Ascending aorta (tissue), 2 donors: ENCODE measurements at places on chromosomes 3 and 15.

GRCh38 chr15:27762471-27762870 is 336.6 kb downstream of the OCA2 start:
- no peak for DNase-seq

- DNase-seq = peak; percentile 72
Measured at GRCh38 chr3:8443829-8444791, 57.5 kb upstream of the LMCD1 start.

DNA sequence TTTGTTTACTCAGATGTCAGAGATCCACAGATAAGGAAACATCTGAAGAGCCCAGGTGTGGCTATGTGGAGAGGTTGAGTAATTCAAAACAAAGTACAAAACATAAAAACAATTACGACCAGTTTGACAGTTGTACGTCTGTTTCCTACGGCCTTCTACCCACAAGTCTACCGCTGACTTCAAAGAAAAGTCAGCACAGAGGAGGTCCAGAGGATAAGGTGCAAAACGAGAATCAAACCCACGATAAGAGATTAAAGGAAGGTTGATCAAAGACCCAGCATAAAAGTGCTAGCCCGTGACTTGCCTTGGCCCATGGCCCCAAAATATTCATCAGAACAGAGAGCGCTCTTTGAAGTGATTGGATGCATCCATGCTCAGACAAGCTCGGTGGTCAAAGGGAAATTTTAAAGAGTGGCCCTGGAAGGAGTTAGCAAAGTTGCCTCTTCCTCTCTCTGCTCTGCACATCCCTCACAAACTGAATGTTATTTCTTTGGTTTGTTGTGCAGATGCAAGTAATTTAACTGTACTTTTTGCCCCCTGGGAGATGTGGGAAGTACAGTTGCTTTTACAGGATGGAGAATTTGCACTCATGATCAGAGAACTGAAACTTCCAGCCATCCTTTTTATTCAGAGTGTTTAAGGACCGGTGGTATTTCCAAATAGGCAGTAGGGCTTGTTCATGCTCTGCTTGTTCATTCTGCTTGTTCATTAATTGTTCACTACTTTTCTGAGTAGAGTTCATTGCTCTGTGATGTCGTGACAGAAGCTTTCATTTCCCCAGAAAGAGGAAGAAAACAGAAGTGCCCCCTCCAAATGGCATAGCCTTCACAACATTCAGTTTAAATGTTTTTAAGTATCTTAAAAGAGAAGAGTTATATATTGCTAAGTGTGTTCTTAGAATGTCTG is 31.1 kb downstream of the MME start:
- no peak for DNase-seq

DNA sequence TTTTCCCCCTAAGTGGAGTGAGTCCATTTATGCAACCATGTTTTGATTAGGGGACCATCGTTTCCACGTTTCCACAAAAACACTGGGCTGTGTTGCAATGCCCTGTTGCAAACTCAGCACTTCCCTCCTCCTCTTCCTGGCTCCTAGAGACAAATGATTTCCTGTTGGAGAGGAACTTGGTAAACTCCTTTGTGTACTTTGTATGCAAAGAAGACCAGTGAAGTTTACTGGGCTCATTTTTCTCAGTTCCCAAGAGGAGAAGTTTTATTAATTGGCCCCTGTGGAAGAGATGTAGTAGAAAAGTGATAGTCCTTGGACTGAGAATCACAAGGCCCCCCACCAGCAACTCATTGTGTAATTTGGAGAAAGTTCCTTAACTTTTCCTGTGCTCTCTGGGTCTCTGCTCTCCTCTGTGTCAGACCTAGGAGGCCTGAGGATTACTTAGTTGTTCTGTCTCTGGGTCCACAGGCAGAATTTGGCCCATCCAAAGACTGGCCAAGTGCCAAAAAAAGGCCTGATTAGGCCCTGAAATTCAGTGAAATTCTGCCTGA is 95.0 kb downstream of the ATG7 start:
- DNase-seq = no peak

DNA sequence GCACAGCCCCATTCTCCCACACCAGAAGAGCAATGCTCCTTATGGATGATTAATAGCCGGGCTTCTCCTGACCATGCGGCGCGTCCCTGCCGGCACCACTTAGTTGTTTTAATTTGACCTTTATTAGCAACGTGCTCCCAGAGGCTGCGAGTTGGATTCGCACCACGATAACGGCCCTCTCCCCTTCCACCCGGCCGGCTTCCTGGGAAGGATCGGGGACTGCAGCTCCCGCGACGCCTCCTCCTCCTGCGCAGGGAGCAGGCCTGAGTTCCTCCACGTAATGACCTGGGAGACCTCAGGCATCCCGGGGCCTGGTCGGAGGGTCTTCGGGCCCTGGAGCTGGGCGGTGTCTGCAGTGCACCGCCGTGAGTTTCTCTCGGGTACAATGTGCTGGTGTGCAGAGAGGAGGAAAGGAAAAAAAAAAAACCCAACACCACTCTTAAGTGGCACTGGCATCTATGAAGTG is 243.3 kb upstream of the TOPAZ1 start:
- no peak for DNase-seq

GRCh38 chr3:188257384-188258026 is 103.5 kb downstream of the LPP start:
- DNase-seq = no peak

DNA sequence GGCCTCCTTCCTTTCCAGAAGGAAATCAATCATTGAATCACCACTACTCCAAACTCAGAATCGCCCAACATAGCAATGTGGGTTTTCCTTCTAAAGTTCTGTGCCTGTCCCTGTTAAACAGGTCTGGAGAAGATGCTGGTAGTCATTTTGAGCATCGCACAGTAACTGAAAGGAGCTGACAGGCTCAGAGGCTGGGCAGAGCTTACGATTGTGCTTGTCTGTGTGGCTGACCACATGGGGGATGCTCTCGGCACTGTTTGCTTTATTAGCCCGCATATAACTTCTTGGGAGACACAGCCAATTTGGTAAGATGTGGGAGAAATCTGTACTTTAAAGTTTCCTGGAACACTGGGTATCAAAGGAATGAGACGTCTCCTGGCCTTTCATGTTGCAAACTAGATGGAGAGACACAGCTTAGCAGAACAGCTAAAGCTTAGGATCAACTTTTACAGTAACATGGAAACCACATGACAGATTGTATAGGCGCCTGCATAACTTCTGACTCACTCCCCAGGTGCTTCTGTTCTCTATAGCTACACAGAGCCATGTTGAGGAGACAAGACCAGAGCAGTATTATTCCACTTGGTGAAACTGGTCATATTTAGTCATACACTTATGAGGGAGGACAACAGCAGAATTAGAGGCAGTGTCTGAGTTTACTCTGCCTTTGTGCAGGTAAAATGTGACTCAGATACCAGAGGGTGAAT is 374.1 kb downstream of the RORA start:
- no peak for DNase-seq

- DNase-seq = no peak
Measured at GRCh38 chr3:184067573-184068055, 14.8 kb downstream of the HTR3C start.

- DNase-seq = no peak
Measured at GRCh38 chr15:38860253-38860652, 295.6 kb upstream of the RASGRP1 start.

GRCh38 chr3:135106445-135106844 is 311.4 kb downstream of the EPHB1 start:
- no peak for DNase-seq

GRCh38 chr15:76905855-76906254 is 715 bp upstream of the SCAPER start:
- DNase-seq = no peak

- no peak for DNase-seq
Measured at GRCh38 chr3:156816091-156816793, 9.9 kb upstream of the LEKR1 start.

GRCh38 chr3:20326541-20326940 is 140.5 kb upstream of the SGO1 start:
- DNase-seq = no peak

DNA sequence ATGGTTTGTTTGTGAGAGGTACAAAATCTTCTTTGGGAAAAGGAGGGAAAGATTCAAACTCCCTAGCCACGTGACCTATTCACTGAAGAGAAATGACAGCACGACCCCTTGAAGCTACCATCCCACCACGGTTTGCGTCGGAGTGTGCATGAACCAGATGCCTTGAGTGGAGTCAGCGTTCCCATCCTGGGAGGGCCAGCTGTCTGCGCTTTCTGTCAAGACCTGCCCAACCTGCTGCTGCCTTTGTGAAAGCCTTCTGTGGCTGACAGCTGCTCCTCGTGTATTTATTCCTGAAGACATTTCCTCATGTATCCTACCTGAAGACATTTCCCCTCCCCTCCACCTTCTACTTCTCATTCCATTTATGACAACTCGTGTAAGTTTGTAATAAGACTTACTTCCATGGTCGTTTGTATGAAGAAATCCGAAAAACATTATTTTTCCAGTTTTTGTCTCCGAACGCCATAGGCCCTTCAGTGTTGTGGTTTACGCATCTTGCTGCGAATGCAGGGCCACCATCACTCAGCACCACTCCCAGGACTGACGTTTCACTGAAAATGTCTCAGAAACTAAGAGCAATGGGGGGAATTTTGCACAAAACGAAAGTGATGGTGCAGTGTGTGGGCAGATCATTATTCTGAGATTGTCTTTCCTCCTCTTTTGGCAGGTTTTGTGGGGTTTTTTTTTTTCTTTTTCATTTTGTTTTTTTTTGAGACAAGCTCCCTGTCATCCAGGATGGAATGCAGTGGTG is 18.9 kb downstream of the EBLN2 start:
- no peak for DNase-seq

- no peak for DNase-seq
Measured at GRCh38 chr3:130926504-130926903, 32.6 kb downstream of the ATP2C1 start.

- no peak for DNase-seq
Measured at GRCh38 chr3:138513090-138513843, 78.9 kb downstream of the ESYT3 start.

- DNase-seq = no peak
Measured at GRCh38 chr15:40029979-40030893, 8.7 kb downstream of the SRP14 start.

DNA sequence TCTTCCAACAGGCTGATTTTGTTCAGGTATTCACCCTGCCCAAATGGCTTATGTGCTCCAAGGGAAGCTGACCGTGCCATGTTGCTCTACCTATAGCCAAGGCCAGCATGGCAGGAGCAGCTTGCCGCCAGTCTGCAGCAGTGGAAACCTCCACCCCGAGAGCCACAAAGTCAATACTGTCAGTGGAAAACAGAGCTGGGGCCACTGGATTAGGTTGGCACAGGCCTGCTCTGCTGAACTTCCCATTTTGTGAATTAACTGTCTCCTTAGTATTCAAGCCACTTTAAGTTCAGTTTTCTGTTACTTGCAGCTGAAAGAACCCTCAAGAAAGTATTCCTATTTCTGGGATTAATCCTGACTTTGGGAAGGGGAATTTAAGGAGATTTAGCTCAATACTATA is 63.8 kb upstream of the XCR1 start:
- DNase-seq = no peak

DNA sequence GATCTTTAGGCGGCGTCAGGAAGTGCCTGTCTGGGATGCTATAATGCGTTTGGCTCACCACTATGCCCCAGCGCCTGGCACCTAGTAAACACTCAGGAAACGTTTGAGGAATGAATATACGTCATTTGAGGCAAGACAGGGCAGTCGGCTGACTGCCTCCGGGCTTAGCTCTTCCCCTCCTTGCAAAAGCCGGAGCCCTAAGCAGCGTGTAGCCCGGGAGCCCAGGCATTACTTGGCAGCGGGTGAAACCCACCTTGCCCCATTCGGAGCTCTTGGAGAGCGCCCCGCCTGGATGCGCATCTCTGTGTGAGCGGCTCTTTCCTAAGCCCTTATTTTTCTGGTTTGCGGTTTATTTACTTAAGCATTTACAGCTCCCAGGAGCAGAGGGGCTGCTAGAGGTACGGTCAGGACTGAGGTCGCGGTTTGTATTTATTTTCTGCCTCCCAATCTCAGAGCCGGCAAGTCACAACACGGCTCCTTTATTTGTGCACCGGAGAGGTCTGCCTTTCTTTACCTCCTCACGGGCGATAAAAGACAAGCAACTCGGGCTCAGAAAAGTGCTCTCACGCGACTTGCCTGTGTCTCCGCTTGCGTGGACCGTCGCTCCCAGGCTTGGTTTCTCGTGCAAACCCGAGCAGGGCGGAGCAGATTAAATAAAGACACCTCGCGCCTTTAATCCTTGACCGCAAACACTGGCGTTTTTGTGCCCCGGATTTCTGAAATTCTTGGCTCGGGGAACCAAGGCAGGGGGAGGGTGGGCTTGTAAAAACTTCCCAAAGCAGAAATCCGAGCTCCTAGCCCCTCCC is 737 bp upstream of the ITPR1 start:
- peak; percentile 35 for DNase-seq

- DNase-seq = no peak
Measured at GRCh38 chr15:33234020-33234461, 39.5 kb upstream of the FMN1 start.

DNA sequence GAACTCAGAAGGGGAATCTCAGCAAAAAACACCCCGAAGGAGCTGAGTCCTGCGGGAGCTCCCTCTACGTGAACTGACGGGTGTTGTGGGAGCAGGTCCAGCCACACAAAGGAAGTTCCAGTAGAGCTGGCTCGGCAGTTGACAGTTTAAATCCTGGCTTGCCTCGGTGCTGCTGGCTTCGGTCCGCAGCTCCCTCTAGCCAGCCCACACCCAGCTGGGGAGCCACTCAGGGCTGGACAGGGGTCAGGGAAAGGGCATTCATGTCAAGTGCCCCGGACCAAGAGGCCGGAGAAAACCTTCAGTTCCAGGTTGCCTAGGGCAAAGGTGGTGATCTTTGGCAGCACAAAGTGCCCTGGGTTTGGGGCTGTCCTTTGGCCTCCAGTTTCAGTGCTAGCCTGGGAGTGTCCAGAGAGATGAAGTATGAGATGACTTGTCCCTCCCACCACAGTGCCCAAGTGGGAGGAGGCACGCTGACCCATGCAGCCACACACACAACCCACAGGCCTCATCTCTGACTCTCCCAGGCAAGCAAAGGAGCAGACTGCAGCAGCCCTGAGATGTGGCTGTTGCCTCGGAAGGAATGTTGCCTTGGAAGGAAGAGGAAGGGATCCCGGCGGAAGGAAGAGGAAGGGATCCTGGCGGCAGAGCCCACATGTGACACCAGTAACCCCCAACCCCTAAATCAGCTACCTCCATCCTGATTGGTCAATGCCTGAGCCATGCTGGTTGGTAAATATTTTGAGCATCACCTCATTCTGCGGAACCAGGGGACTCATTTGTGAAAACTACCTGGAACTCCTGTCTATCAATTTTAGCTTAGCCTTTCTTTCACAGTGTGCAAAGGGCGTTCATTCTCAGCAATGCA is 13.9 kb upstream of the ANPEP start:
- DNase-seq = peak; percentile 78

DNA sequence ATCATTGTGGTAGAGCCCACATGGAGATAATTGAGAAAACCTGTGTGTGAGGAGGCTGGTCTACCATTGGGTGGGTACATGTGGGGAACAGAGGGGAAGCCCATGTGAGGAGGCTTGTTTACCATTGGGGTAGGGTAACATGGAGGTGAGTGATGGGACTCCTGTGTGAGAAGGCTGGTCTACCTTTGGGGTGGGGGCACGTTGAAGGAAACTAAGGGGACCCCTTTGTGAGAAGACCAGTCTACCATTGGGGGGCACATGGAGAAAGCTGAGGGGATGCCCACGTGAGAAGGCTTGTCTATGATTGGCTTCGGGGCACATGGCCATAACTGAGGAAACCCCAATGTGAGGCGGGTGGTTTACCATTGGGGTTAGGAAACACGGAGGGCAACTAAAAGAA is 158.5 kb downstream of the FBLN2 start:
- DNase-seq = peak; percentile 37
